HT-29 (cell line): ENCODE measurements at places on chromosomes 1 and 21. TPM values are rescaled to one million over a fixed set of nuclear protein-coding genes. Genes with fewer than 3 reads are reported as not detected.

GRCh38 chr1:226574591-226575435 lies 26.2 kb downstream of the STUM start:
- no peak for DNase-seq

- DNase-seq = no peak
These were observed 6.9 kb upstream of the PPM1J start for GRCh38 chr1:112721966-112722524.

LDLRAD2 gene
- total RNA-seq = 0.16 and 0.56 TPM in 2 replicates

DNA sequence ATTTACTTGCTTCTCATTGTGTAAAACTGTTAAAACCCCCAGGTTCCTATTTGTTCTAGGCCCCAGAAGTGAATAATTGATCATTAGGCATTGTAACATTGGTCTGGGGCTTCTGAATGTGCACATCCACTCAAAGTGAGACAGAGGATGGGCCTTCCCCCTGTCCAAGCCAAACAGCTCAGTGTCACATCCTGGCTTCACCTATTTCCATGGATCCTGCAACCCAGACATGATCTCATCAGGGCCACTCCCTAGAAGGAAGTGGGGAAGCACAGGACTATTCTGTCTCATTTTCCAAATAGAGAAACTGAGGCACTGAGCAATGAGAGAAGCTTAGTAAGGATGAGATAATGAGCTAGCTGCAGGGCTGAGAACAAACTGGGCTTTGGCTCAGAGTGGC lies 47.4 kb upstream of the TSPAN2 start:
- DNase-seq = no peak

- DNase-seq = no peak
These were observed 32.6 kb downstream of the NMNAT2 start for GRCh38 chr1:183385340-183386144.

DNA sequence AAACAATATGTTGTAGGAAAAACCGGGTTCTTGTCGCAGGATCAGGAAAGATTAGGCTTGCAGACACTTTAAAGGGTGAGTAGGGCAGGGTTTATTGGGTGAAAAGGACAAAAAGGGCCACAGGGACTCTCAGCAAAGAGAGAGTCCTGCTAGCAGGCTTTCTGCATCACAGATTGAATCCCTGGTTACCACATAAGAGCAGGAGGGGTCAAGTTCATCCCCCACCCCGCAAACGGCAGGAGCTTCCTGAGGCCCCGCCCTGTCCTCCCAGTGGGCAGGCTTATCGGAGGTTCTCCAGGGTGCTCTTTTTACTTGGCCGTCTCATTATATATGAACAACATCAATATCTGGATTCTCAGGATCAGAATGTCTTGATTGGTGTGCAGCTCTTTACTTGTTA lies 47.7 kb downstream of the SYCP1 start:
- no peak for DNase-seq

GRCh38 chr1:158203693-158204457 lies 23.2 kb downstream of the CD1D start:
- peak; percentile 70 for DNase-seq

DNA sequence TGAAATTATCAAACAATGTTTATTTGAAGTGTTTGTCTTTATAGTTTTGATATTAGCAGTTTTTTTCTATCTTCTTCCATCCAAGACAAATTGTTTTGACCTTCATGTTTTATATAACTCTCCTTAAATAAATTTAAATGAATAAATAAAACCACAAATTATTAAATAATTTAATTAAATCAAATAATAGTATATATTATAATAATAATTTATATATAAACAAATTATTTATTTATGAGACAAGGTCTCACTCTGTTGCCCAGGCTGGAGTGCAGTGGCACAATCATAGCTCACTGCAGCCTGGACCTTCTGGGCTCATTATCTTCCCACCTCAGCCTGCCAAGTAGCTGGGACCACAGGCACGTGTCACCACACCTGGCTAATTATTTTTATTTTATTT lies 12.4 kb upstream of the PWP2 start:
- no peak for DNase-seq

- no peak for DNase-seq
These were observed 158.6 kb upstream of the TMEM51 start for GRCh38 chr1:14994841-14995437.

DNA sequence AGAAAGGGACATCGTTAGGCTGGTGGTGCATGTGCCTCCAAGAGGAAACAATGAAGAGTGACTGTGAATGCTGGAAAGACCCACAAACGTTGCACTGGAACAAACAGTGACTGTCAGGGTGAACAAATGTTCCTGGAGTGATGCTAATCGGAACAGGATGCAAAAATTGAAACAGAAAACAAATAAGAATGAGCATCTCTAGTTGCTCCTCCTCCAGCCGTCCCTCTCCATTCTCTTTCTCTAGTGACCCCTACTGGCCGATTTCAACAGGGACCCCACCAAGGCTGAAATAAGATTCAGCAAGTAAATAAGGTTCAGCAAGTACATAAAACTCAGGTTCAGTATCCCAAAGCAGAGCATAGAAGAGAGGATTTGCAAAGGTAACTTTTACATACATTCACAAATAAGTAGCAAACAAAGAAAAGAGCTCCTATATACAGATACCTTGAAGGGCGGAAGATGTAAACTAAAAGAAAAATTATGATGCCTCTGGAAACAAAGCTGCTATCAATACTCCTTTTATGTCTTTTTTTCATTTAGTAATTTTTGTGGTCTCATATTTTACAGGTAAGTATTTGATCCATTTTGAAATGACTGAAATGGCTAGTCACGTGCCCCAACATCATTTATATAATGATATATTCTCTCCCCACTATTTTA lies 836.1 kb upstream of the ADAMTS5 start:
- DNase-seq = peak; percentile 31

NBPF3 gene
- total RNA-seq = 6.4 and 7.6 TPM in 2 replicates

DNA sequence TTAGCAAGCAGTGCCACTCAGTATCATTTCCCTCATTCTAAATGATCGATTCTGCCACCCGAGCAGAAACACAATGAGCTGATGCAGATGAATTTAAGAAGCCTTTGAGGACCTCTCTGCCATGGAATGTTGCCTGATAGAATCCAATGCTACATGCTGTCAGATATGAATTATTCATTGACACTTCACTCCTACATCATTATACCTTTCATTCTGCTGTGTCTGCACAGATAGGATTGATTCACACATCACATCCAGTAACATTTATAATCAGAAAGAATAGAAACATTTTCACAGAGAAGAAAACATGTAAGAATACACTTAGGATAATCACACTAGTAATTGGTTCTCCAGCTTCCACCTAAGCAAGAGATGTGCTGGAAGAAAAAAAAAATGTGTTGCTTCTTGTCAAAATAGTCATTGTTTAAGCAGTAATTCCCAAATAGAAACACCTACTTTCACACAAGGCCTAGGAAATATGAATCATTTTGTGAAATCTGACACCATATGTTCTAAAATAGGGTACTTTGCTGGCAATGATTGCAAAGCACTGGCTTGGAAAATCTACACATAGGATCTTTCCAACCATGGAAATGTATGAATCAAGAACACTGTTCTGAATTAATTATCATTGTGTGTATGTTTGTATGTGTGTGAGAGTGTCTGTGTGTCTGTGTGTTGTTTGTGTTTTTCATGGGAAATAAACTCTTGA lies 110.1 kb downstream of the GRIK1 start:
- no peak for DNase-seq

DNA sequence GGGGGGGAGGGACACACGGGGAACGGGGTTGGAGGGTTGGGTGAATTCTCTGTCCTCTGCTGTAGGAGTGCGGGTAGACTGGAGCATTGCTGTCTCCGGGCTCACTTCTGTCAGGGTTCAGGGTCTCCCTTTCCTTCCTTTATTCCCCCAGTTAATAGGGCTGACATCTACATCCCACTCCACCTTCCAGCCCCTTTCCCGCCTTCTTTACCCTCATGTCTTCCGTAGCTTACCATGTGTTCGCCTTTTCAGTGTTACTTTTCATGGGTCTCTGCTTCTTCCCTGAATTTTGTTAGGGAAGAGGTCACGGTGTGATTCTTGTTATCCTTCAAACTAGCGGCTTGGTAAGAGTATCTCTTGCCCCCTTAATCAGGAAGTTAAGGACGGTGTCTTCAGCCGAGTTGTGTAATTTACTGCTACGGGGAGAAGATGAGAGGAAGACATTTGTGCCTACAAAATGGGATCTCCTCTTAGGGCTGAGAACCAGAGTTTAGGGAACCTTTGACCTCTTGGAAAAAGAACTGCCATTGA lies 917 bp downstream of the RAP1A start:
- DNase-seq = peak; percentile 38

KIF2C gene
- total RNA-seq = 57.1 and 63.1 TPM in 2 replicates

DNA sequence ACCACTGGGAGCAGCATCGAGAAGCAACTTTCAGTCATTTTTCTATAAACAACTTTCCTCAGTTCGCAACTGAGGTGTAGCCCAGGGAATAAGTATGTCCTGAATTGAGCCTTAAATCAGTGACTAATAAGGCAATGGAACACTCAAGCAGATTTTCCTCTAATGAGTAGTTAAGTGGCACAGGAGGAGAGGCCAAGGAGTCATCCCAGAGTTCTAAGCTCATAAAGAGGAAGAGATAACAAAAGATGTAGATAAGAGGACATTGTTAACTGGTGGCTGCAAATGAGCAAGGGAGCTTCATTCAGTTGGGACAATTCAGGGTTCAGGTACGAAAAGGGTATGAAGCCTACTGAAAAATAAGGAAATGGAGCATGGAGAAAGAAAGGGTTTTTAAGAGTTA lies 64.5 kb downstream of the LRRC40 start:
- no peak for DNase-seq

SLAMF7 gene
- not detected in 2 replicates for total RNA-seq
